ENCODE measurements at places on chromosomes 1 and 21. TPM values are rescaled to one million over a fixed set of nuclear protein-coding genes. Genes with fewer than 3 reads are reported as not detected.

The SH2D5 gene
- total RNA-seq: 0.14 TPM

The OXCT2 gene
- total RNA-seq: 0.53 TPM

The GBP1 gene
- total RNA-seq: 150 TPM

The OR2T11 gene
- total RNA-seq: not detected

The PEX19 gene
- total RNA-seq: 65.4 TPM

Data from activated naive CD8-positive, alpha-beta T cell treated with anti-CD3 and anti-CD28 coated beads, Interleukin-2, amount 10 ng/mL, durations not matched to agents 7 days and 5 days (primary cell).